ENCODE measurements at places on chromosomes 2 and 18. TPM values are rescaled to one million over a fixed set of nuclear protein-coding genes. Genes with fewer than 3 reads are reported as not detected.

- DNase-seq, result no peak
Observed at GRCh38 chr2:101827246-101827645, 129.7 kb downstream of the MAP4K4 start.

- no peak for DNase-seq
Observed at GRCh38 chr18:8705961-8706790, 820 bp downstream of the MTCL1 start.

DNA sequence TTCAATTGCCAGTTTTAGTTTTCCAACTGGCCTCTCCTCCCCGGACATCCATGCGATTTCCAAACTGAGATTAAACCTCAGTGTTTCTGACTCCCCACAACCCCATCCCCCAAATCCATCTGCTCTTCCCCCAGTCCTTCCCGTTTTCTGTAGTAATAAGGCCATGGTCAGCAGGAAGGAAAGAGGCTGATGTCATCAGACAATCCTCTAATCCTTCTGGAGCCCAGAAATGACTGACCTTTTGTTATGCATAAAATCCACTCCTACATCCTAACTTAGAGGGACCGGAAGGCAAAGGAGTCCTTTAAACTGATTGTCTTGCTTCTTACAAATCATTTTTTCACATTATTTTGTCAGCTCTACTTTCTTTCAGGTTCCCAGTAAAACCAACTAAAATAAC is 155.8 kb downstream of the INO80D start:
- no peak for DNase-seq

DNA sequence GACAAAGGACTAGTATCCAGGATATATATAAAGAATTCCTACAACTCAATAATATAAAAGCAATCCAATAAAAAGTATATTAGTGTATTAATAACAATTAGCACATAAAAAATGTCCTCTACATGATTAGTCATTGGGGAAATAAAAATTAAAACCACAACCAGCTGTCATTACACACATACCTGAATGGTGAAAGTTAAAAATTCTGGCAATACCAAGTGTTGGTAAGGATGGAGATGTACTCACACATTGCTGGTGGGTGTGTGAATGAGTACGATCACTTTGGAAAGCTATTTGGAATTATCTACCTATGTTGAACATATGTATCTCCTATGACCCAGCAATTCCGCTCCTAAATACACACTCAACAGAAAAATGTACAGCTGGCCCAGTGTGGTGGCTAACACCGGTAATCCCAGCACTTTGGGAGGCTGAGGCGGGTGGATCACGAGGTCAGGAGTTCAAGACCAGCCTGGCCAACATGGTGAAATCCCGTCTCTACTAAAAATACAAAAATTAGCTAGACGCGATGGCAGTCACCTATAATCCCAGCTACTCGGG is 14.3 kb upstream of the NOL10 start:
- DNase-seq, result no peak

Gene IL1RL2
- 0.49 TPM for total RNA-seq
